ENCODE measurements at places on chromosomes 7 and 10.

DNA sequence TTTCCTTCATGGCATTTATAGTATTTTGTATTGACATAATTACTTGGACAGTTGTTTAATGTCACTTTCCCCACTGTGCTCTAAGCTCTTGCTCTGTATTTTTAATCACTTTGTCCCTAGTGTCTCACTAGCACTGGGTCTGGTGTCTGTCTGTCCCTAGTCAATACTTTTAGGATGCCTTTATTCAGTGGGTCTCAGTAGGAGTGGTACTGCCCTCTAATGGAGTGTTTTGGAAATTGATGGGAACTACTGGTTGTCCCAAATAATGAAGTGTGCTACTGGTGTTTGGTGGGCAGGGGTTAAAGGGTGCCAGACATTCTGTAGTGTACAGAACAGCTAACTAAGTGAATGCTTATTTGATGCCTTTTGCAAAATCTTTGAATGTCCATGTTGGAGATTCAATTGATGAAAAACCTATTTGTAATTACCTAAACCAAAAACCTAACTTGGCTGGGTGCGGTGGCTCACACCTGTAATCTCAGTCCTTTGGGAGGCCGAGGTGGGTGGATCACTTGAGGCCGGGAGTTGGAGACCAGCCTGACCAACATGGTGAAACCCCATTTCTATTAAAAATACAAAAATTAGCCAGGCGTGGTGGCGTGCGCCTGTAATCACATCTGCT is 33.3 kb downstream of the CDK14 start:
- DNase-seq, result no peak

- no peak for DNase-seq
Observed at GRCh38 chr7:38000272-38000671, 79.8 kb downstream of the EPDR1 start.

DNA sequence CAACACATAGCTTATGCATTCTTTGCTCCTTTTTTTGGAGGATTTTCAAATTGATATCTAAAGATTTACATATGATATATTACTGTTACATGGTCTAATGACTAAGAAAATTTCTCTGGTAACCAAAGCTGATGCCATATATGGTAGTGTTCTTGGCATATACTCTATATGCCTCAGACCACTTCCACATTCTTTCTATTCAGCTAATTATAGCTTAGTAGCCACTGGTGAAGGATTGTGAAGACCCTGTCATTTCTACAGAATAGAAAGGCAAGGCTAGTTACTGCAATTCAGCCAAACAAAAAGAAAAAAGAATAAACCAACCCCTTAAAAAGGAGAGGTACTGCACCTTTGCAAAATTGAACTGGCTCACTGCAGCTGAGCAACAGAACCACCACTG is 3.7 kb downstream of the PURB start:
- no peak for DNase-seq

DNA sequence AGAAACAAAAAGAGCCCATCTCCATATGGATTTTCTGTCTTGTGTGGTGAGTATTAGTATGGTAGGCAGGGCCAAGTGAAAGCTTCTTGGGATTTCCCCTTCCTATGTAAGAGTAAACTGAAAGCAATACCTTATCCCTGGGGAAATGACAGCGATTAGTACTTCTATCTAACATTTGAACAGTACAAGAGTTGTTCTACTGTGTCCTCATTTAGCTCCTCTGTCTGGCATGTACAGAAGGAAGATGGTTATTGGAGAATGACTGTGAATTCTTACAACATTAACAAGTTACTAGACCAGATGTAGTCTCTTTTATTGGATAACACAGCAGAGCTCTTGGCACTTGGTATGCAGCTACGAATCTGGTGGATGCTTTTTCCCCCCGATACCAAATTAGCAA is 17.9 kb upstream of the TRIL start:
- no peak for DNase-seq

GRCh38 chr7:55493408-55493807 is 78.9 kb downstream of the VOPP1 start:
- DNase-seq, result no peak

DNA sequence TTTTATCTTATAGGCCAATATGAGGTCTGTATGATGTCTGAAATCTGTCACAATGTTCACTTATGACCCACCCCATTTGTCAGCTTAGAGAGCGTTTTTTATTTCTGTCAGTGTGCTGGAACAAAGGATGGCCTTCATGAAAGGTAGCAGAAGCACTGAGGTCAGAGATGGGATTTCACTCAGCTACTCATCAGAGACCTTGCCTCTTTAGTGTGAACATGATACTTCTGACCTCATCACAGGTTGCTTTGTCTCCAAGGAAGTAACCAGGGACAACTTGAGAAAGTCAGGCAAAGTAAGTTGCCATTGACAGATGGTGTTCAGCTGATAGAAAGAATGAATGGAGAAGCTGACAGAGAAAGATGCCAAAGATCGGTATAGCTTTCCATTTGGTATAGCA is 16.3 kb downstream of the YAE1 start:
- DNase-seq, result no peak

- DNase-seq, result no peak
Observed at GRCh38 chr7:155173905-155174304, 103.8 kb downstream of the HTR5A start.

GRCh38 chr10:93160829-93161228 is 87.1 kb downstream of the CYP26A1 start:
- no peak for DNase-seq

DNA sequence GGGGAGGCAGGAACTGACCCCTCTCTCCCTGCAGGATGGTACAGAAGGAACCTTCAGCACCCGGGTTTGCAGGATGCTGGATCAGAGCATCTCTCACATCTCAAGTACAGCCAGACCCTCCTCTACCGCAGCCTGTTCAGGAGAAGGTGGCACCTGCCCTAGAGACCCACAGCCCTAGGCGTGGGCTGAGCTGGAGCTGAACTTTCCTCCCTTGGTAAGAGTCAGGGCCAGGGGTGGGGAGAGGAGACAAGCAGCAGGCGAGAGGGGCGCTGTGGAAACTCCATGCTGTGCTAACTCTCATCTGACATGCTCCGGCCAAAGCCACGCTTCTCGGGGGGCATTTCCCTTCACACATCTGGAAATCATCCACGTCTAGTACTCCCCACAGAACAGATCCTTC is 154.4 kb downstream of the DIP2C start:
- no peak for DNase-seq

DNA sequence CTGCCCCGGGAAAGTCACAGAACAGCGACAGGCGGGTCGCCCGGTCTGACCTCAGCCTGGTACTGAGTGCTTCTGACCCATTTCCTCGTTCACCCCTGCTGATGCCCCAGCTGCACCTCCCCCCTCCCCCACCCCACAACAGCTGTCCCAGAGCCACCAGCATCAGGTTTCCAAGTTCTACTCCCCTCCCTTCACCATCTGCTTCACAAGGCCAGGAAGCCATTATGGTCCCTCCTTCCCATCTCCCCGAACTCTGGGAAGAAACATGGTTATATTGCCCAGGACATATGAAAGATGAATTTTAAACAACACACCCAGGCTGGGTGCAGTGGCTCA is 301.9 kb upstream of the GALNT17 start:
- no peak for DNase-seq

- no peak for DNase-seq
Observed at GRCh38 chr10:120365872-120366271, 91.2 kb upstream of the PLPP4 start.

DNA sequence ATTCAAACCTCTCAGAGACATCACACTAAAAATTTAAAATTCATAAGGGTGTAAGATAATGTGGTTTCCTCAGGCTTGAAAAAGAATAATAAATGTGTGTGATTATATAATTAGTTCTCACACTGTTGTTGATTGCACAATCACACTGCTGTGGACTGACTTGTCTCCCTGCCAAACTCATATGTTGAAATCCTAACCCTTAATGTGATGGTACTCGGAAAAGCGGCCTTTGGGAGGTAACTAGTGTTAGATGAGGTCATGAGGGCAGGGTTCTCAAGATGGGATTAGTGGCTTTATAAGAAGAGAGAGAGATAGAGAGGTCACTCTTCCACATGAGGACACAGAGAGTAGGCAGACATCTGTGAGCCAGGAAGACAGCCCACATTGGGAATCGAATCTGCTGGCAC is 128.5 kb upstream of the COL1A2 start:
- no peak for DNase-seq

GRCh38 chr7:130444751-130445407 is 4.1 kb upstream of the CEP41 start:
- DNase-seq, result no peak

DNA sequence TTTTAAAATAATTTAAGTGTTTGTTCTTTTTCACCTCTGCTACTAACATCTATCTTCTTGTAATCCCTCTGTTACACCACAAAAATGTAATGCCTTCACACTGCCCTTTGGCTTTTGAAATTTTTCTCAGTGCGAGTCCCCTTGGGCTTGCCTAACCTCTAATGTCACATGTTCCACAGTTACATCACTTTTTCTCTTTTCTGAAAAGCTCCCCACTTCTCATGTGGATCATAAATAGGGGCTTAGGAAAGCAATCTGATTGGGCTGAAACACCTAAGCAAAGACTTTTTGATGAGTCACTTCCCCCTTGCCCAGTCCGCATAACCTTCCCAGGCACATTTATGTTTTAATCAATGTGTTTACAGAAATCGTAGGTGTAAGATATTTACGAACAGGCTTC is 288.2 kb downstream of the IPMK start:
- DNase-seq, result no peak

GRCh38 chr10:95039281-95039680 is 30.0 kb downstream of the CYP2C8 start:
- DNase-seq, result no peak

DNA sequence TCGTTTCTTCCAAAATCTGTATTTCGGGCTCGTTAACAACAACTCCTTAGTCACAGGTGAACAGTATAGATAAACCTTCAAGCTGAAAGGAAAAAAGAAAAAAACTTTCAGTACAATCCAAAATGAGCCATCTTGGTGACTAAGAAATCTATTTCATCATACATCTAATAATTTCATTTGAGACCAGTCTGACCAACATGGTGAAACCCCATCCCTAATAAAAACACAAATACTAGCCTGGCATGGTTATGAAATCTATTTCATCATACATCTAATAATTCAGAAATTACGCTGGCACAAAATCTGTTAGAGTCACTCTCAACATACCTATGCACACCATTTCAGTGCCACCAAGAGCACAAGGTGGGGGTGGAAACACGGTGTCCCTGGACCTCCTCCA is 8.8 kb downstream of the DCLRE1C start:
- no peak for DNase-seq

- no peak for DNase-seq
Observed at GRCh38 chr10:58950618-58951017, 225.8 kb upstream of the PHYHIPL start.

GRCh38 chr7:135232720-135233119 is 918 bp upstream of the STRA8 start:
- DNase-seq, result no peak

DNA sequence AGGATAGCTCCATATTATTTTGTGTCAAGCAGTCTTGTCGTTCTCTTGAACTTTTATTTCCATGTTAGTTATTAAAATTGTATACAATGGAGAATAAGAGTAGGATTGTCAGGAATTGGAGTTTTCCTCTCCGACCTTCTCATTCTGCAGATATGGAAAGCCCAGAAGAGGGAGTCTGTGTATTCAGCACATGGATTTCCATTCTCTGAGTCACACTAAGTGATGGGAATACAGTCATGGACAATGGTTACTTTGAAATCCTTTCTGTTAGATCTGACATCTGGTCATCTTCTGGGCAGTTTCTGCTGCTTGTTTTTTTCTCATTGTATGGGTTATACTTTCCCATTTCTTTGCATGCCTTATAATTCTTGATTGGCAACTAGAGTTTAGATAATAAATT is 5.0 kb upstream of the TASOR2 start:
- DNase-seq, result no peak

DNA sequence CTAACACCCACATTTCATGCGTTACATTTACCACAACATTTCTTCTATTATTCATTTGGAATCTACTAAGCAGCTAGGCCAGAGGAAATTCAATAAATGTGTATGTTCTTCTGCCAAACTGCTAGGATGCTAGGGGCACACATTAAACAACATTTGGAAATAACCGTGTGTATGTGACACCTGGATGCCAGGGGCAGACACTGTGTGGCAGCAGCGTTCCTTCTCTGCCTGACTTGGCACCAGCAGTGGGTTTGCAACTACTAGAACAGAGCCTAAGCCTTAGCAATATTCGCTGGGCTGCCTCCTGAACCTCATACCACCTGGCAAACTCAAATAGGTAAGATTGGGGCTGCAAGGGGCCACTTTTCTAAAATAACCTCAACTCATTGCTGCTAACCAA is 182.1 kb downstream of the CHCHD3 start:
- no peak for DNase-seq

- DNase-seq, result no peak
Observed at GRCh38 chr10:14563076-14563336, 211.7 kb downstream of the FAM107B start.

Measured in activated CD4-positive, alpha-beta T cell treated with anti-CD3 and anti-CD28 coated beads for 1 hour (primary cell).